ENCODE measurements at places on chromosomes 12 and 14.

DNA sequence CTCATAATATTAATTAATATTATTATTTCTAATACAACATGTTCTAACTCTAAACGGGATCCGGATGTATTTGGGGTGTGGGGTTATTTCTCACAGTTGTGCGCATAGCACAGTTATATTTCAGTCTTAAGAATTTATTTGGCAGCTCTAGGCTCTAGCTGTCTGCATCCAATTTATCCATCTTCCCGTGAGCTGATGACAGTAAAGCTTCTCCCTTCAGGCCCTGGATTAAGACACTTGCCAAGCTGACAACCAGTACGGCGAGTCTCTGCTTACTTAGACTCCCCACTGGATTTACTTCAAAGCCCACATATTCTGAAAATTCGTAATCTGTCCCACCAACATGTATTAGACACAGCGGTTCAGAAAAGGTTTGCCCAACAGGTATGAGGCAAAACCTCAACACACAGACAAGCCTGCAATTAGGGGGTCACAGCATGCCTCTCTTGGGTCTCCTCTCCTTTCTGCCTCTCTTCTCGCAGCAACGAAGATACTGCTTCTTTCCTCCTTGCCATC is 232.9 kb upstream of the TMTC1 start:
- DNase-seq: no peak

DNA sequence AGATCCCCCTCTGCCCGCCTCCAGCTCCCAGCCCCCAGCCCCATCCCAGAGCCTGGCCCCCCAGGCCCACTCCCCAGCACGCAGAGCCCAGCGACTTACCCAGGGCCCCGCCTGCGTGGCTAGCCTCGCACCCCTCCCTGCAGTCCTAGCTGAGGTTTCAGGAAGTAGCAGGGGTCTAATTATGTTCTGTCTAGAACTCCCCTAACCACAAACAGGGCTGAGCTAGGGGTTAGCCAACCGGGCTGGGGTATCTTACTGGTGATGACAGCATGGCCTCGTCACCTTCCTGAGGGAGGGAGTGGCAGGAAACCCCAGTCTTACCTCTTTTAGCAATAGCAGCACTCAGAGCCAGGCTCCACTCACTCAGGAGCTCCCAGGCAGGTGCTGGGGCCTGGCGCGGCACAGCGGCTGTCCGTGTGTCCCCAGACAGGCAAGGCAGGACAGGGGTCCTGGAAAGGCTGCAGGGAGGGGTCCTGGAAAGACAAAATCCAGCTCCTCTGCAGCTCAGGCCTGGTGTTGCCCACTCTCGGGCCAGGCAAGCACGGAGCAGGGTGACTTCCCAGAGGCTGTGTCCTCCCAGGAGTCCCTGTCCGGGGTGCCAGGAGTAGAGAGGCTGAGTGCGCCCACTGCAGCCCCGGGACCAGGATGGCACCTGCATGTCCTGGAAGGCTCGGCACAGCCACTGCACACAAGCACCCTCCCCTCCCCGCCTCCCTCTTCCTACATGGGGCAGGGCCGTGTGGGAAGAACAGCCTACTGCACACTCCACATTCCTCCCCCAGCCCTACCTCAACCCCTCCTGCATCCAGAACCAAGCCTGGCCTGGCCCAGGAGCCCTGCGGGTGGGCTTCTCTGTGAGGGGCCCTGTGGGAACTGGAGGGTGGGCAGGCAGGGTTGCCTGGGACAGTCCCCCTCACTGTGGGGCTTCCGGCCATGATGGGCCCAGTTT is at the start of gene GPR132:
GPR132 (minus strand) TSS at position 151 of the 949 bp plus-strand sequence. CDS start 10,010 bp downstream, outside the sequence.
- DNase-seq: peak; percentile 48

DNA sequence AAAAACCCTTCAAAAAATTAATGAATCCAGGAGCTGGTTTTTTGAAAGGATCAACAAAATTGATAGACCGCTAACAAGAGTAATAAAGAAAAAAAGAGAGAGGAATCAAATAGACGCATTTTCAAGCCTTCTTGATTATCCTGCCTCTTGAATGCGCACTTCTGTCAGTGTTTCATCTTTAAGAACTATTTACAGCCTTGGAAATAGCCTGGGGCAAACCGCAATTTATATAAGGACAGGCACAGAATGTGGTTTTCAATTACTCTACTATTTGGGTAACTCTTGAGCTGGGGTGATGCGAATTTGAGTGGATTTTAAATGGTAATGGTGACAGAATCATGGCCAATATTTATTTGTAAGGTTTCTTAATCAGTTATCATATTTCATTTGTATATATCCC is 179.1 kb upstream of the OTX2 start:
- no peak for DNase-seq

DNA sequence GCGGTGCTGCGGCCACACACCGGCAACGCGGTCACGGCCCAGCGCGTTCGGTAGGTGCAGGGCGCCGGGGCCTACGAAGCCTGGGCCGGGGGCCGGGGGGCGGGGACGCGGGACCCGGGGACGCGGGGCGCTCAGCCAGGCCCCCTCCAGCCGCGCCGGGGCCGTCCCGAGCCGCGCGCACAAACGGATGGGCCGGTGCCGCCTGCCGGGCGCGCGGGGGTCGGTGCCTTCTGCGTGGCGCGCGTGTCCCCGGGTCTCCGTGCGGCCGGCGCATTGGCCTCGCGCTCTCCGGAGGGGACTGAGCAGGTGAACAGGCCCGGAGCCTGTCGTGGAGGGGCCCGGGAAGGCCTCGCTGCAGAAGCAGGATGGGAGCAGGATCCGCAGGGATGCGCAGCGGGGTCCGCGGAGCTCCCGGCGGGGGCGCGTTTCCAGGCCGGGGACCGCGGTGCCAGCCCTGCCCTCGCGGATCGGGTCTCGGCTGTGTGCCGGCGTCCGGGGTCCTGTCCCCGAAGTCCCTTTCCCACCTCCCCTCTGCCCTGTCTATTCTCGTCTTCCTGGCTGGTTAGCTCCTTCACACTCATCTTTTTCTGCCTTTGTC is 421 bp downstream of the GLT1D1 start:
- no peak for DNase-seq

GRCh38 chr14:57182760-57183503 is 85.8 kb downstream of the EXOC5 start:
- DNase-seq: no peak

- DNase-seq: no peak
Observed at GRCh38 chr14:58535044-58535443, 102.7 kb upstream of the DACT1 start.

GRCh38 chr12:68648179-68648578 is 37.5 kb downstream of the RAP1B start:
- no peak for DNase-seq

DNA sequence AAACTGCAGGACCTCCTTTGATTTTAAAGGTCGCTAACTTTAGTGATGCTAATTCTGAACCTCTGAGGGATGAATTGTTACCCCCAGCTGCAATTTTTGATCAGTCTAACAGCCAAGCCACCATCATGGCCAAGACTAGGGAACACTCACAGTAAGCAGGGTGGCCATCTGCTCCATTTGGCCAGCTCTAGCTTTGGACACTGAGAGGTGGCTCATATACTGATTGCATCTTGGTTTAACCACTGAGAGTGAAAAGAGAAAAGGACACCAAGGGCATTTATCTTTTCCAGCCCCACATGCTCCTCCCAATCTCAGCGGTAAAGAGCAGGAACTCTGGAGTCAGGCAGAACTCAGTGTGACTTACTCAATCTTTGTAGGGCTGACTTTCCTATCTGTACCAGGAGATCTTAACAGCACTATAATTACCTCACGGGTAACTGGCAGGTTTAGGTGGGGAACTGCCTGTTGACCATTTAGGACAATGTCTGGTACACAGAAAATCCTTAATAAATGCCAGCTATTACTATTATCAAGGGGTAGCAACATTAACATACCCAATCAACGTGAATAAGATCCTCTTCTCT is 6.2 kb downstream of the LPCAT3 start:
- DNase-seq: no peak

DNA sequence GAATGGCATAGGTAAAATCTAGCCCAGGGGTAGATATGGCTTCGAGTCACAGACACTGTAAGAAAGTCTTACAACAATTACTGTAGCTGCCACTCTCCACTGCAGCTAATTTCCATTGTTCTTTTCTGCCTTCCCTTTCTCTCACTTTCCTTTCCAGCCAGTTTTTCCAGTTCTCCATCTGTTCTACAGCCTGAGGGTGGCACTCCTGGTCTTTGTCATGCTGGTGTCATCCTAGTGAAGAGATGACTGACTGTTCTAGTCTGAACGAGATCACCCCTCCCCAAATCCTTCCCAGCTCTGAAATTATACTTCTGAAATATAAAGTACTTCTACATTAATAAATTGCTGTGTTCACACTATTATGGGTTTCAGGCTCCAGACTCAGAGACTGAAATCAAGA is 74.2 kb upstream of the CSRP2 start:
- DNase-seq: no peak

GRCh38 chr12:59698600-59698999 is 102.8 kb downstream of the SLC16A7 start:
- no peak for DNase-seq

DNA sequence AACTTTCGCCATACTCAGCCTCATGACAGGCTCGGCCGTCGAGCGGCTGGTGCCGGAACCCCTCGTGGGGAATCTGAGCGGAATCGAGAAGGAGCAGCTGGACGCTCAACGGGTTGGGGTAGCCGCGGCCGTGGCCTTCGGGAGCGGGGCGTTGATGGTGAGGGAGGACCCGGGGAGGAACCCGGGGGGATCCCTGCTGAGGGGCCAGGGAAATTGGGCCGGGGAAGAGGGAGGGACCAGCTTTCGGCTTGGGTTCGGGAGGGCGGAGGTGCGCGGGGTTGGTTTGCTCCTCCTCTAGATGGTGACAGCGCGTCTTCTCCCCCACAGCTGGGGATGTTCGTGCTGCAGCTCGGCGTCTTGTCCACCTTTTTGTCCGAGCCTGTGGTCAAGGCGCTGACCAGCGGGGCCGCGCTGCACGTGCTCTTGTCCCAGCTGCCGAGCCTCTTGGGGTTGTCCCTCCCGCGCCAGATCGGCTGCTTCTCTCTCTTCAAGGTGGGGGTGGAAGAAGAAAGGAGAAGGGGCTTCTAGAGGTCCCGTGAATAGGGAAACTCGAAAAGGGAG is 9.8 kb downstream of the ARHGEF25 start:
- no peak for DNase-seq

DNA sequence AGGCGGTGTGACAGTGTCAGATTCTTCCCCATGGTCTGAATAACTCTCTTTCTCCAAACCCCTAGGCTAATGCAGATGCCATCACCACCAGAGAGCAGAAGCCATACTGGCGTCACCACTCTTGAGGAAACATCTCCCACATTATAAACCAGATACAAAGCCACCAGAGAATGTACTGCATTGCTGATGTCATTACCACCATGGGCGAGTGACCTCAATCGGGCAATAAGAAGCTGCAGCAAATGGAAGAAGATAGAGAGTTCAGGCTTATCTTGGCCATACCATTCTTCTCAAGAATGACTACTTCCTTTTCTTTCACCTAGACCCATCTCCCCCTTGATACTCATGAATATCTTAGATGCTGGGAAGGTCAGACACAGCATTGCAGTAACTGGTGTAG is 1157.2 kb downstream of the TMEM121 start:
- no peak for DNase-seq

- DNase-seq: no peak
Observed at GRCh38 chr14:101207897-101208296, 304.4 kb upstream of the RTL1 start.

- no peak for DNase-seq
Observed at GRCh38 chr12:30880061-30880460, 46.5 kb upstream of the TSPAN11 start.

DNA sequence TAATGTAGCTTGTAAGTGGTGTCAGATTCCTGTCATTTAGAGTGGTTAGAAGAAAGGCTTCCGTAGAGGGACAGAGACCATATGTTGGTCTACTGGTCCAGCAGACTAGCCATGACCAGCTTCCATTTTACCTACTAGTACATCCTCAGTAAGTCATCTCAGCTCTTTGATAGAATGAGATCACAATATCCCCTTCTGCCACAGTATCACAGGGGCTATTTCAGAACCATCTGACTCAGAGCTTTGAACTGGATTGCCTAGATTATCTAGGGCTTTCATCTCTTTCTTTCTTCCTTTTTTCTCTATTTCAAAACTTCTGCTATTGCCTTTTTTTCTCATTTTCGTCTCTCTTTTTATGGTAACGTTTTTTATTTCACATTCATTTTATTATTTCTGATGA is 4.7 kb downstream of the ZDHHC17 start:
- no peak for DNase-seq

GRCh38 chr14:68284333-68284732 is 464.8 kb downstream of the RAD51B start:
- DNase-seq: no peak

DNA sequence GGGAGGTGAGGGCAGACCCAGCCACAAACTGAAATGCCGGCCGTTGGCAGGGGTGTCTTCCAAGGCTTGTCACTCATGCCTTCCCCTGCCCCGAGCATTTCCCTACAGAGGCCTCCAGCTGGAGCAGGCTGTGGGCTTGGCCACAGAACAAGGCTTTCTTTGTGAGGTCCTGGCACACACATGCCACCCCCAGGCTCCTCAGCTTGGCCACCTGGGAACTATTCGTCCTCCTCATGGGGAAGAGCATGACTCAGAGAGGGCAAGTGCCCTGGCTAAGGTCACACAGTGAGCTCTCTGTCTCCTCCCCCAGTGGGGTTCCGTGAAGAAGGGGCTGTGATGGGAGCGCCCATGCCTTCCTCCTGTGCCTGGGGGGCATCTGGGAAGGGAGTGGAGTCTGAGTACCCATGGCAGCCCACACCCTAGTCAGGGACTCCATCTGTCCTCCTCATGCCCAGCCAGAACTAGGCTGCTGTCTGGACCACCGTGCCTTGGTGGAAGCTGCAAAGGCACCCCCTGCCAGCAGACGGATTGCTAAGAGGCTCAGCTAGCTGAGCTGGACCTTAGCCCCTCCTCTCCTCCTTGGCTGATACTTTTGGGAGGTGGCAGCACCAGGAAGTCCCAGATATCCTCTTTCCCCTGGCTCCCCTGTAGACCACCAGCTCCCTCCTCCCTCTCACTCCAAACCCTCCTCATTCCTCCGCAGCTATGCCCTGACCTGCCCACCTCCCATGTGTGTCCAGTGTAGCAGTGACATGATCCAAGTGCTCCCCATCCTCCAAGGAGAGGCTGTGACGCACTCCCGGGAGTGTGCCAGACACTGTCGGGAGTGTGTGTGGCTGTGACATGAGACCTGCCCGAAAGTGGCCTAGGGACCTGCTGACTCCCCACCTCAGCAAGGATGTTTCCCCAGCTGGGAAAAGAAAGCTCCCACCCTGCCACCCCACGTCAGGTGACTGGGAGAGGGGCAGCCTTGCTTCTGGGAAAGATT is 21.4 kb downstream of the ABCB9 start:
- no peak for DNase-seq

- no peak for DNase-seq
Observed at GRCh38 chr14:62301911-62302310, 539.7 kb downstream of the SNAPC1 start.

GRCh38 chr12:32558903-32559302 is 120.2 kb upstream of the DNM1L start:
- DNase-seq: no peak

- no peak for DNase-seq
Observed at GRCh38 chr12:8780389-8780788, 42.0 kb upstream of the A2ML1 start.

GRCh38 chr14:32087173-32087861 is 10.2 kb downstream of the ARHGAP5 start:
- no peak for DNase-seq

DNA sequence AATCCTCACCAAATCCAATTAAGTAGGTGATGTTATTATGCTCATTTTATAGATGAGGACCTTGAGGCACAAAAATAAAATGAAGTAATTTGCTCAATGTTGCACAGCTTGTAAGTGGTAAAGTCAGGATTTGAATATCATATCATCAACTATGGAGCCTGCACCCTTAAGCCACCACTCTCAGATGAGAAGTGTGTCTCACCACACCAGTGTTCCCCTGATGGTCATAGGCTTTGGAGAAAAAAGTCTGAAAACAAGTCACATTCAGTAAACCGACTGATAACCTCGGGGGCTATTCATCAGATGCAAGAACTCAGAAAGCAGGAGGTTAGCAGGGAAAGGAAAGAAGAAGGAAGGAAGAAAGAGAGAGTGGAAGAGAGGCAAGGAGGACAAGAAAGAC is 2.8 kb downstream of the TSHR start:
- no peak for DNase-seq

Data from esophagus squamous epithelium (tissue), 5 donors.